ENCODE measurements at places on chromosomes 12 and 14.

DNA sequence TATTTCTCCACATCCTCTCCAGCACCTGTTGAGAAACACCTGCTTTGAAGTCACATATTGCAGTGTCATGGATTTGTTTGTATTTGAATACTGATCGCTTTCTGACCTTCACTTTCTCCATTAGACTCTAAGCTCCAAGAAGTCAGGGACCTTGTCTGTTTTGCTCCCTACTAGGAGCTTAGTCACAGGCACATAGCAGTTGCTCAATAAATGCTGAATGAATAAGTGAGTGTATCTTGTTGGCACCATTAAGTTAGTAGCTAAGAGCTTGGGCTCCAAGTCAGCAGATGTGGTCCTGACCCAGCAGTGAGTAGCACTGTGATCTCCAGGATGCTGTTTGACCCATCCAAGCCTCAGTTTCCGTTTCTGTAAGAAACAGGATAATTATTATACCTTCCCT is 10.1 kb downstream of the MVK start:
- DNase-seq: no peak

- no peak for DNase-seq
Measured at GRCh38 chr12:32102234-32102633, 4.4 kb upstream of the BICD1 start.

DNA sequence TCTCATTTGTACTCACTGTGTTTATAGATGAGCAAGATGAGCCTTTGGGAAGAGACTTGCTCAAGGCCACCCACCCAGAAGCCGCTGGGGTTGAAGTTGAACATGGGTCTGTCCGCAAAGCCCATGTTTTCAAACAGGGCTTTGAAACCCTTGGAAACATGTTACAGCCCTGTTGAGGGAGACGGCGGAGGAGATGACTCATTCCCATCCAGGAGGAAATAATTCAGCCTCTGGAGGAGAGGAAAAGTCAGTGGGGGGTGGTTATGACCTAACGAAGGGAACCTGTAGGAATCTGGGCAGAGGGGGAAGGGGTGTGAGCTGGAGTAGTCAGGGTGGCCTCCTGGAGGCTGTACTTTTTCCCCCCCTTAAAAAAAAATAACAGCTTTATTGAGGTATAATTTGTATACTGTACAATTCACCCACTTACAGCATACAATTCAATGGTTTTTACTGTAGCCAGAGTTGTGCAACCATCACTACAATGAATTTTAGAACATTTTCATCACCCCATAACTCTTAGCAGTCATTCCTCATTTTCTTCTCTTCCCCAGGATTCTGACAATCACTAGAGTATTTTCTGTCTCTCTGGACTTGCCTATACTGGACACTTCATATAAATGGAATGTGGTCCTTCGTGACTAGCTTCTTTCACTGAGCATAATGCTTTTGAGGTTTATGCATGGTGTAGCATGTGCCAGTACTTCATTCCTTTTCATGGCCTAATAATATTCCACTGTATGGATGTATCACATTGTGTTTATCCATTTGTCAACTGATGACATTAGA is 1.9 kb upstream of the RIN3 start:
- DNase-seq: no peak

GRCh38 chr14:94342334-94342934 is 19.3 kb upstream of the SERPINA6 start:
- no peak for DNase-seq

All from KG1 (cell line).